ENCODE measurements at places on chromosomes 16 and 17. TPM values are rescaled to one million over a fixed set of nuclear protein-coding genes. Genes with fewer than 3 reads are reported as not detected.

PABPN1L gene
- total RNA-seq = not detected

TBC1D3G gene
- total RNA-seq = not detected

LRRC46 gene
- total RNA-seq = not detected

DNA sequence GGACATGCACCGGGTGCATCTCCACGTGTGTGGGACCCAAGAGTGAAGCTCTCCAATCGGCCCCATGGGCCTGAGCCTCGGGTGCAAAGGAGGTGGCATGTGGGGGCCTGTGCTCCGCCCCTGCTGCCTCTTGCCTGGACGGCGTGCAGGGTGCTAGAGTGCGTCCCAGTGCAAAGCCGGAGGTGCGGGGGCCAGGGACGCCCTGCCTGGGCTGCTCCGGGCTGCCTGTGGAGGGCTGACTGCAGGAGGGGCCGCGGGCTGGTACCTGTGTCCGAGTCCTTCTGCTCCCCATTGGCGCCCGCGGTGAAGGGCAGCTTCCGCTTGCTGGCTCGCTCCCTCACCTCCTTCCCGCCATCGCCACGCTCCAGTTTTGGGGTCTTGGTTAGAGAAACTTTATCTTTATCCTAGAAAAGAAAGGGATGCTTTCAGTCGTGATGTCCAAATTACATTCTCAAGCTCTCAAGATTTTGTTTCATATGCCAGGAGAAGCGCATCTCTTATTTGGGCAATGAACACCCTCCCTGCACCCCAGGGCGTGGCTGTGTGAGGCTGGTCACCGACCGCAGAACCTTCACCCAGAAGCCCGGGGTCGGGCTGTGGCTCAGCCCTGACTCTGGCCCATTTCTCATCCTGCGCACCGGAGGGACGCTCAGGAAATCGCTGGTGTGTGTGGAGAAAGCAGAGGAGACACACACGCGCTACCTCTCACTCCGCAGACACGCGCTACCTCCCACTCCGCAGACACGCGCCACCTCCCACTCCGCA lies 87.6 kb downstream of the ZNF778 start:
- no peak for DNase-seq

GRCh38 chr17:81636505-81637288 lies at the start of the genes NPLOC4 and TSPAN10:
NPLOC4 (minus strand) TSS chr17:81637112; CDS start chr17:81636930, 182 bp downstream.
TSPAN10 (plus strand) TSS chr17:81637196; CDS start chr17:81642413, 5,217 bp downstream.
- DNase-seq = no peak

GRCh38 chr17:56658648-56659047 lies 65.1 kb downstream of the NOG start:
- no peak for DNase-seq
